Motor neuron (in vitro differentiated cells): ENCODE measurements at places on chromosomes 4 and X.

DNA sequence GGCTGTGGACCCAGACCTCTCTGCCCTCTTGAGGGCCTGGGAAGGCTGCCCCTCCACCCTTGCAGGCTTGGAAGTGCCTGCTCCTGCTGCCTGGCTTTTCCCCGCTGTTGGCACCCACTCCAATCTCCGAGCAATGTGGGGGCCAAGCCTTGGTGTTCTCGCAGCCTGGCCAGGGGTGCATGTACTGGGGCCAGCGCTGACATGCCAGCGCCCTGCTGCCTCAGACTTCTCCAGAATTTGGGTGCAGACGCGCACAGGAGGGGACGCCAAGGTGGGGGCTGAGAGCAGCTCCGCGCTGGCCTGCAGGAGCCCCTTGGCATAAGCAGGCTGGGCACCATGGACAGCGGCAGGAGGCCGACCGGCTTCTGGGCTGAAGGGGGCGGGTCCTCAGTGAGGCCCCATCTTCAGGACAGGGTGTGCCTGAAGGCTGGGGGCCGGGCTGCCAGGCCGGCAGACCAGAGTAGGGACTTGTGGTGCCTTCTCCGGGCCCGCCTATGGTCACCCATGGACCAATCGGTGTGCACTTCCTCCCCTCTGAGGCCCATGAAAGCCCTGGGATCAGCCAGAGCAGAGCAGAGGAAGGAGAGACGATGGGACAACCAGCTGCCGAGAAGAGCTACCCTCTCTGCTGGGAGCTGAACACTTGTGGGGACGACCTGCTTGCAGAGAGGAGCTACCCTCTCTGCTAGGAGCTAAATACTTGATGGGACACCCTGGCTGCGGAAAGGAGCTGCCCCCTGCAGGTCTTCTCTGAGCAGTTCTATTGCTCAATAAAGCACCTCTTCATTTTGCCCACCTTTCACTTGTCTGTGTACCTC, 118.3 kb downstream of the DNAAF6 start:
- ATAC-seq: peak; percentile 86

- ATAC-seq: no peak
Observed at GRCh38 chr4:147054228-147054872, 108.7 kb upstream of the TTC29 start.

- no peak for ATAC-seq
Observed at GRCh38 chr4:151538963-151539362, 130.0 kb downstream of the FHIP1A start.

DNA sequence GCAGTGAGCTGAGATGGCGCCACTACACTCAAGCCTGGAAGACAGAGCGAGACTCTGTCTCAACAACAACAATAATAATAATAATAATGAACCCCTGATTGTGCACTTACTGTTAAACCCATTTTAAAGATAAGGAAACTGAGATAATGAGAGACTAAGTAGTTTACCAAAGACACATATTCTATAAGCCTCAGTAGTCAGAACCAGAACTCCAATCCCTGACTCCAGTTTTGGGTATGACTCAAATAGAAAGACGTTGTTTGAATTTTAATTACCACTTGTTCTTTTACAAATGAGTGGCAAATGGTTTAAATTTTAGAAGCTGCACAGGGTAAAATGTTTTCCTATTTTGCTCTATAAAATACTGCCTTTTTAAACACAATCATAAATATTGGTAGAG, 37.4 kb downstream of the ACSL4 start:
- no peak for ATAC-seq

DNA sequence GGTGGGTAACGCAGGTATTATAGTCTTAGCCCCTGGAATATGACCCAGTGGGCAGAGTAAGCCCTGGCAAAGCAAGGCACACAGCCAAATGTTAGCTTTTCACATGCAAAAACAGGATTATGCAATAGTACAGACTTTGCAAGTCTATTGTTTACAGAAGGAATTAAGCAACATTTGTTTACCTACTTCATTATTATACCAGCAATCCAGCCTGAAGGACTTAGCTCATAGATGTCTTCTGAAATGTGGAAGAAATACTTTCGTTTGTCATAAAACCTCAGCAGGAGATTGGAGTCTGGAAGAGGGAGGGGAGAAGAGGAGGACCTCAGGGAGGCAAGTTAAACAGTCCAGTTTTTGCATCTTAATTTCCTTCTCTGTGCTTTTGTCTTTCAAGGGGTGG, 226.7 kb upstream of the CENPE start:
- no peak for ATAC-seq

DNA sequence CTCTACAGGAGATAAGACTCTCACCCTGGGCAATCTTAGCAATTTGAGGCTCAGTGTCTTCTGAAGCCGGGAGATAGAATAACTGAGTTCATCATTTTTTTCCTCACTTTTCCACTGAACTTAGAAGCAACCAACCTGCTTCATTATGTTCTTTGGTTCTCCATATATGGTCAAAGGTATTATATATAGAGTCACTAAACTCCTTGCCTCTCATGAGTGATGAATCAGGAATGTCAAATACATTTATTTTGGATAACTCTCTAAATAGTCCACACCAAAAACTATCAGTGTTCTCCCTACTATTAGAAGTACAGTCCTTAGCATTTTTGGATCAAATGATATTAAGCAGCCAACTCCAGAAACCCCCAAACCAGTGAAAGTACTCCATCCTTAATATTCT, 421.5 kb upstream of the EPHA5 start:
- no peak for ATAC-seq

DNA sequence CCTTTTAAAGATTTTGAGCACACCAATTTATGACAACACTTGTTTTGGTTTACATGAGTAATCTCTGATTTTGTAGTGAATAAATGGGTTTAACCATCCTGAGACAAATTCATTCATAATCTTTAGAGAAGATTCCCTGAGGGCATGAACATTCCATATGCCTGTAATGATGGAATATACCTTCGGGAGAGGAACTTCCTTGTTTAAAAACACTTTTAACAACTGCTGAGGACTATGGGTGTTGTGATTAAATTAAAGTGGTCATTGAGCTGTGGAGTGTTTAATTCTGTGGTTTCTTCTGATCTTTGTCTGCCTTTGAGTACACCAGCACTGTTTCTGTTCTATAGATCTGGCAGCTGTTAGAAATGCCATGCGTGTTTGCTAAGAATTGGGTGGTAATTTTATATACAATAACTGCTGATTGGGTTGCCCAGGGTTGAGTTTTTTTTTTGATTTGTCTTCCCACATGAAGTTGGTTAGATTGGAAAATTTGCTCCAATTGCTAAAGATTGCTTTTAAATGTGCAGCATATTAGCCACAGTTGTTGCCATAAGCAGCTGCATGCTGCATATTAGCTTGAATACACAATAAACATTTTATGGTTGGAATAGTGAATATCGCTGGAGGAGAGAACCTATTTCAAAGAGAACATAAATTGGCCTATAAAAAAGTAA, 86.8 kb downstream of the DCLK2 start:
- no peak for ATAC-seq

DNA sequence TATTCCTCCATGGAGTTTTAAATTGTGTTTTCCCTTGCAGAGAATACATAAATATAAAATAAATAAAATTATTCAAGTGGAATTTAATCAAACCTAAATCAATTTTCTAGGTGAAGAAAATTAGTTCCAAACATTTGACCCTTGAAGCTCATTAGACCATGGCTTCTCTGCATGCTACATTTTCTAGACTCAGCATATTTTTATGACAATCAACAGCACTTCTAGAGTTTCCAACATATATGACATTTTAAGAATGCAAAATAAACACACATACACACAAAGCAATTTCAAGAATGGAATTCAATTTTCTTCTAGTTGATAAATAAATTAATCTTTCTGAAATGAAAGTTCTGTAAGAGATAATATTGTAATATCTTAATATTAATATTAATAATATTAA, 1083.9 kb upstream of the INTU start:
- ATAC-seq: no peak

DNA sequence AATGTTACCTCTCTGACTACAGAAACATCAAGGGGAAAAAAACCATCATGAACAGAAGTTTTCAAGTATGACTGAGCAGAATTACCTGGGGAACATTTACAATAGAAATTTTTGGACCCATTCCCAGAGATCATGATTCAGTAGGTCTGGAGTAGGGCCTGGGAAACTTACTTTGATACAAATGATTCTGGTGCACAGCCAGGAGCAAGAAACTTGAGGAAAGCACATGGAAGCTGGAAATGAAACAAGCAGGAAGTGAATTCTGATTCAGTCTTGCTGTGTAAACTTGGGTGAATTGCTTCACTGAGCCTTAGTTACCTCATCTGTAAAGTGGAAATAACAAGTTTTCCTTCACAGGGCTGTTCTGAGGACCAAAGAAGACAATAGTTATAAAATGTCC, 192.5 kb upstream of the TAPT1 start:
- no peak for ATAC-seq

- no peak for ATAC-seq
Observed at GRCh38 chrX:18422325-18422724, 3.1 kb upstream of the CDKL5 start.

DNA sequence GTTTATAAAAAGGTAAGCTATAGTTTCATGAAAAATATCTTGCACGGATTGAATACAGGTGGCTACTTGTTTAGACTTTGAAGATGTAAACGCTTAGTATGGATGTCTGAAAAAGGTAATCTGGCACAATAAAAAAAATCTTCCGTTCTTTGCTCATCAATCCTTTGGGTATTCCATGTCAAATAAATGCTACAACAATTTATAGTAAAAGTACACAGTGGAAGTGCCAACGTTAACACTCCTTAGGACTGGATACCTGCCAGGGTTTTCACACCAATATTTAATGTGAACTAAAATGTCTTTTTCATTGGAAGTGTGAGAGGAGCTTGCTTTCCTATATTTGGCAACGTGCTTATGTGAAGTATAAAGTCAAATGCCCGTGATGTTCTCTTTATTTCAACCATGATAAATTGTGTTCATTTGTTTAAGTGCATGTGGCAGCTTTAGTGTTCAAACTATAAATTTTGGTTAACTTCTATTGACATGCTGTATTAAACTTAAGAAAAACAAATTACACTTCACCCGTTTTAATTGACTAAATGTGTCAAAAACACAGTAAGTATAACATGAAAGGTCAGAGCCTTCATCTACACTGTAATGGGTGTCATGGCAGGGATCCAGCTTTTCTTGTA, 121.7 kb upstream of the HAND2 start:
- no peak for ATAC-seq

DNA sequence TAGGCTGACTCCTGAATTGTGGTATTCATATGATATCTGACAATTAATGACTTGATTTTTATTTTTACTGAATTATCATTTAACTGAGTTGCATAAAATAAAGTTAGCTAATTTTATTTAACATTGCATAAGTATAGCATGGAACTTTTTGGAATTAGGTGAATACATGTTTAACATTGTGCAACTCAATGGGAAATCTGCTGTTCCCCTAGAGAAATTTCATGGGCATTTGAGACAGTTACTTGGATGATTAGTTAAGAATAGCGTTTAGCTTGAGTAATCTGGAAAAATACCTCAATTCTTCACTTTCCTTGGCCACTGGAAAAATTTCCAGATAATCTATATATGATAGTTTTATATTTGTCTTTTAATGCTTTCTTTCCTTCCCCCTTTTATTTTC, 42.5 kb downstream of the NPNT start:
- ATAC-seq: no peak

GRCh38 chr4:174248407-174248806, 35.1 kb downstream of the FBXO8 start:
- no peak for ATAC-seq

DNA sequence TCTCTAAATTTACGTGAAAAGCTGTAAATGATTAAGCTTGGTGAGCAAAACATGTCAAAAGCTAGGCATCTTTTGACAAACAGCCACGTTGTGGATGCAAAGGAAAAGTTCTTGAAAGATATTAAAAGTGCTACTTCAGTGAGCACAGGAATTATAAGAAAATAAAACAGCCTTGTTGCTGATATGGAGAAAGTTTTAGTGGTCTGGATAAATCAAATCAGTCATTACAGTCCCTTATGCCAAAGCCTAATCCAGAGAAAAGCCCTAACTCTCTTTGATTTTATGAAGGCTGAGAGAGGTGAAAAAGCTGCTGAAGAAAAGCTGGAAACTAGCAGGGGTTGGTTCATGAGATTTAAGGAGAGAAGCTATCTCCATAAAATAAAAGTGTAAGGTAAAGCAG, 487.2 kb downstream of the CCSER1 start:
- ATAC-seq: no peak

DNA sequence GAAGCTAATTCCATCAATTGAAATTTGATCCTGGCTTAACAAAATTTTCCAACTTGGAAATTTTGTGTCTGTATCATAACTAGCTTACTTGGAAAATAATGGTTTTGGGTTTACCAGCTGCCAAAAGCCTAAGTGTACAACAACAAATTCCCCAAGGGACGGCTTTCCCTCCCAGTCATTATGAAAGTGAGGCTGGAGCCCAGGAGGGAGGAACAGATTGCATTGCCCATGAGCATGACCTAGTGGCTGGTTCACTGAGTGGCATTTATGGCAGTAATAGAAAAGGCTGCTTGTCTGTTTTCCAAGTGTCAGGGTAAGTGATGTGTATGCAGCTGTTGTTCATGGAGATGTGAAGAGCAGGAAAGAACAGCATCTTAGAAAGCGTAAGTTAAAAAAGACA, 70.8 kb upstream of the HHIP start:
- ATAC-seq: peak; percentile 48

GRCh38 chr4:24858026-24858425, 54.8 kb downstream of the CCDC149 start:
- no peak for ATAC-seq

GRCh38 chrX:13598877-13599276, 29.5 kb downstream of the EGFL6 start:
- ATAC-seq: no peak

GRCh38 chr4:145735347-145735675, 55.4 kb downstream of the C4orf51 start:
- ATAC-seq: peak; percentile 51

DNA sequence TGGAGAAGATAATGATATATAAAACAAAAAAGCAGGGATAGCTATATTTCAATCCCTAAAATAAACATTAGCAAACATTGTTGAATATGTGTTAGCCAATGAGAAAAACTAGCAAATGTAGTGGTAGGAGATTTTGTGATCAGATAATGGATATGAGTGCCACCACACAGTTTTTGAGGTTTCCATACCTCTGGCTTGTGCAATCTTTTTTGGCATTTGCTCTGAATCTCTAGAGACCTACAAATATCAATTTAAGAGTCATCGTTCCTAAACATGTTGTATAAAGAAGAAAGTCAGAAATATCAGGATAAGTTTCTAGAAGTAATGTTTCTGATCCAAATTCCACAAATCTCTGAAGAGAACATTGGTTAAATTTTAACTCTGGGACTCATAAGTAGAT, 308.7 kb downstream of the PDGFC start:
- ATAC-seq: no peak

DNA sequence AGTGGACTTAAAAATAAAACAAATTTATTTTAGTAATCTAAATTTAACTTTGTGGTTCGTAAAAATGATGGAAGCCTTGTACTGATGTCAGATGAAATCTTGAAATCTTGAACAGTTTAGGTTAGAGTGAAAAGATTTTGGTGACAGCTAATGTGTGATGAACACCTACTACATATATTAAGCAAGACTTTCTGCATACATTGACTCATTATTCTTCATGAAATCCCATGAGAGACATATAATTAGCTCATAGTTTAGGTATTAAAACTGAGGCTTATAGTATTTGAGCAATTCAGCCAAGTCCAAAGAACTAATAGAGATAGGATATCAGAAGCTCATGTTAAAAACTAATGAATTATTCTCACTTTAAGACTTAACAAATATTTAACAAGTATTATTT, 66.9 kb upstream of the PCDH7 start:
- ATAC-seq: no peak

- ATAC-seq: no peak
Observed at GRCh38 chr4:132076829-132077228, 1072.3 kb upstream of the PCDH10 start.

GRCh38 chr4:6453688-6453990, 18.8 kb downstream of the PPP2R2C start:
- no peak for ATAC-seq

- ATAC-seq: no peak
Observed at GRCh38 chr4:13218326-13218958, 265.7 kb downstream of the RAB28 start.
